Ovary (tissue), 10 donors: ENCODE measurements at places on chromosomes 11 and 22.

DNA sequence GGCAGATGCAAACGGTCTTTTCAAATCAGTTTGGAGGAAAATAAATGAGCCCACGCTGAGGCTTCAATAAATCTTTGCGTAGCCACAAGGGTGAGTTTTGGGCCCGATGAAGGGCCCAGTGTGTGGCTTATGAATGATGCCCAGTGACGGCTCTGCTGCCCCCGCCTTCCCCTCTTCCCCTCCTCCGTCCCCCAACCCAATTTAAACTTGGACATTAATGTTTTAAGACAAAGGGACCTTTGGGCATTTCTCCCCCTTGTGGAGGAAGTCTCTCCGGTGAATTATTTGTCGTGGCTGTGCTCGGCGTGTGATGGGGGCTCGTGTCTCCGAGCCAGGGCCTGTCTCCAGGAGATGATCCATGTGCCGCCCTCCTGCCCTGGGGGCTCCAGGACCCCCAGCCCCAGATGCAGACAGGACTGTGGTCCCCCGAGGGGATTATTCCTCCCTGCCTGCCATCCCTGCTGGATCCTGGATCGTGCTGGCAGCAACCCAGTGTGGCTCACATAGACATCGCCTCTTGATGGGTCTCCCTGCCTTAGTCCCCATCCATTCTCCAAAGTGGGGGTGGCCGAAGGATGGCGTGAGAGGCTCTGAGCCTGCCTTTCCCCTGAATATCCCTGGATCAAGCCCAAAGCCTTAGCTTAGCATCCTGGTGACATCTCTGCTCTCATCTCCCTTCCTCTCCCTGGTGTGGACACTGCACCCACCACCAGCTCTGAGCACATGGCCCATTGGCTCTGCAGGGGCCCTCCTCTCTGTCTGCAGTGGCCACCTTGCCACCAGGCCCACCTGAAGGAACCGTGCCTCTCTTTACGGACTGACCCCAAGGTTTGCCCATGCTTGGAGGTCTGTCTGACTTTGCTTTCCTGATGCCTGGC lies 56.4 kb downstream of the SMIM38 start:
- no peak for DNase-seq

DNA sequence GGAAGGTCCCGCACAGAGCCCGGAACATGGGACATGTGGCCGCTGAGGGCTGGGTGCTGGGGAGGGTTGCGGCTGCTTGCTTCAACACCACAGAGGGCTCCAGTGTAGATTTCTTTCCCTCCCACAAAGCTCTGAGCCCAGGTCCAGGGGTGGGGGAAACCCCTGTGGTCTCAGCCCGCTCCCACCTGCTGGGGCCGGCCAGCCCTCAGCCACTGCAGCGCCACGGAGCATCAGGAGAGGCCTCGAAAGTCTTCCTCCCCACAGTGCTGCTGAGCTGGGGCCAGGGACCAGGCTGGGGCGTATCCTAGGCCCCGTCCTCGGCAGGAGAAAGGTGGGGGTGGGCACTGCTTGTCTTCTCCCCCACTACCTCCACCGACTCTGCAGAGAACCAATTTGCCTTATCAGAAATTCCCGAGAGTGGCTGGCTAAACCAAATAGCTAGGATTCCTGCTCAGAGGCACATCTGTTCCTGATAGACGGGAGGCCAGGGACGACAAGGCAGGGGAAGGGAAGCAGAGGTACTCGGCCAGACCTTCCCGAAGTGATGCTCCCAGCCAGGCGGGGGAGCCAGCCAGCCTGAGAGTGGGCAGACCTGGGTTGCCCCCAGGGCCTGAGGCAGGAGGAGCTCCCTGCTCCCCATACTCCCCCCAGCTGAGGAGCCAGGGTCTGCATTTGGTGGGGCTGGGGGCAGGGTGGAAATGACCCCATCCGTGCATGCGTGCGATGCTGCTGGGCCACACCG lies 18.7 kb downstream of the IGF2 start:
- DNase-seq = no peak

DNA sequence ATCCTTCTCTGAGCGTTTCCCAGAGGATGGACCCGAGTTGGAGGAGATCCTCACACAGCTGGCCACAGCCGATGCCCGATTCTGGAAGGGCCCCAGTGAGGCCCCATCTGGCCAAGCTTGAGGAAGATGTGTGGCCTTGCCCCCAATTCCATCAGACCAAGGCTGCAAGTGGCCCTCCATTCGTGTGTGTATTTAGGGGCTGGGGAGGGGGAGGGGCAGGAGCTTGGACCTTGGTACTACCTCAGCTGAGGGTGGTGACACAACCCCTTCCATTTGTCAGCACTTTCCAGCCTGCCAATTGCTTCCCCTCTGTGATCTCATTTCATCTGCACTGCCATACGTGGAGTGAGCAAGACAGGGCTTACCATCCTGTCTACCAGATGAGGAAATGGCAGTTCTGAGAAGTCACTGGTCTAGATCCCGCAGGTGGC lies 1.3 kb upstream of the BBS1 start:
- DNase-seq = no peak

DNA sequence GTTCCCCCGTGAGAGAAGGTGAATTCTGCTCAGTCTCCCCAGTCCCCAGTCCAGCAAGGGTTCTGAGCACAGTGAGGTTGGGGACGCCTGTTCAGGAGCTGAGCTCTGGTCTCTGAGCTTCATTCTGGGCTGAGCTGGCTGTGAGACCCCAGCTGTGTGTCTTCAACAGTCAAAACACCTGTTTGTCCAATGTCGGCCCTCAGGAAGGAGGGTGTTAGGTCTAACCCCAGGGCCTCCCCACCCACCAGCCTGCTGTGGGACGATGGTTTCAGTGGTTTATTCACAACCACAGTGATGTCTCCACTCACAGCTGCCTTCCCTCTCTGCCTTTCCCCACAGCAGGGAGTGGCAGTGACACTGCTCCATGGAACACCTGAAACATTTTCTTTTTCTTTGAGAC lies 1282.9 kb downstream of the TBC1D22A start:
- DNase-seq = no peak

DNA sequence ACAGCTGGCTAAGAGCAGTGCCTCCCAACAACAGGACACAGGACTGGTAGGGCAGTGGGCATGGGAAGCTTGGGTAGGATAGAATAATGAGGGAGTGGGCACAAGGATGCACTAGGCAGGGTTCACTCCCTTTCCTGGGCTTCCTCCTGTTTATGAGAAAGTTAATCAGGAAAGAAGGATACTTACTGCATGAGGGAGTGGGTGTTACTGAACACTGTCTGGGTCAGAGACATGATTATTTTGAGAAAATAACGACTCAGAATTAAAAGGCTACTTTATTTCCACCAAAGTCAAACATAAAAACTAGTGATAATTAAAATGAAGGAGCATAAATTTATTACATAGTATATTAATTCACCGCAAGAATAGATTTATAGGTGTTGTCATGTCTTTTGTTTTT lies 35.8 kb downstream of the NCAM1 start:
- DNase-seq = no peak

DNA sequence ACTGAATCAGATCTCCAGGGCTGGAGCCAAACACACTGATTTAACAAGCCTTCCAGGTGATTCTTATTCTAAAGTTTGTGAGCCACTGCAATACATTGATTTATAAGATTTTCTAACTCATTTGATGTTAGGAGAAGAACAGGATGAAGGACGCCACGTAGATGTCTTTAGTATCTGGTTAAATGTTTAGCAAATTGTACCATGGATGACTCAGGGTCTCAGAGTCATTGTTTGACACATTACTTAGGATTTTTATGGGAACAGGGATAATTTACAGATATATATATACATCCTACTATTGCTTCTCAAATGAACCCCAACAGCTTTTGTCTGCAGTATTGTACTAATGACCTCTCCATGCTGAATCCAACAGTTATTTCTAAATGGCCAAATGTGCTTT lies 143.1 kb upstream of the DDI1 start:
- DNase-seq = no peak

GRCh38 chr22:17079572-17079971 lies 5.2 kb upstream of the IL17RA start:
- DNase-seq = no peak

DNA sequence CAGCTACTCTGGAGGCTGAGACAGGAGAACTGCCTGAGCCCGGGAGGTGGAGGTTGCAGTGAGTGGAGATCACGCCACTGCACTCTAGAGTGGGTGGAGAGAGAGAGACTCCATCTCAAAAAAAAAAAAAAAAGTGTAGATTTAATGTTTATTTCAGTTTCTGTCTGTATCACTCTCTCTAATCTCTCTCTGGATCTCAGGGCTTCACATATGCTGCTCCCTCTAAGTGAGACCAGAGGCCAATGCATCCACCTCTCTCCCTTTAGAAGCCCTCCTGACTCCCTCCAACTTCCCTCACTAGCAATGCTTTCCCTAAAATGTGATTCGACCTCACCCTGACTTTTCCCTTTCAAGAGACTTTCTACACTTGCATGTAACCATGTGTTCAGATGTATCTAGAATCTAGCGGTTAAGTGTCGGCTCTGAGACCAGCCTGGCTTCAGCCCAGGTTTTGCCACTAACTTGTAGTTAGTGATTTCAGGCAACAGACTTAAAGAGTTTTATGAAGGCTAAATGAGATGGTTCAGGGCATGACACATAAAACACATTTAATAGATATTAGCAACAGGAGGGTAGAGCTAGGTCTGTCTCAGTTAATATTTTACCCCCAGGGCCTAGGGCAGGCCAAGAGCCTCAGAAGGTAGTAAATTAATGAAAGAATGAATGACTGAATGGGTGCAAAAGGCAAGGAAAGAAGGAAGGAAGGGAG lies 364.3 kb downstream of the LARGE1 start:
- DNase-seq = no peak

DNA sequence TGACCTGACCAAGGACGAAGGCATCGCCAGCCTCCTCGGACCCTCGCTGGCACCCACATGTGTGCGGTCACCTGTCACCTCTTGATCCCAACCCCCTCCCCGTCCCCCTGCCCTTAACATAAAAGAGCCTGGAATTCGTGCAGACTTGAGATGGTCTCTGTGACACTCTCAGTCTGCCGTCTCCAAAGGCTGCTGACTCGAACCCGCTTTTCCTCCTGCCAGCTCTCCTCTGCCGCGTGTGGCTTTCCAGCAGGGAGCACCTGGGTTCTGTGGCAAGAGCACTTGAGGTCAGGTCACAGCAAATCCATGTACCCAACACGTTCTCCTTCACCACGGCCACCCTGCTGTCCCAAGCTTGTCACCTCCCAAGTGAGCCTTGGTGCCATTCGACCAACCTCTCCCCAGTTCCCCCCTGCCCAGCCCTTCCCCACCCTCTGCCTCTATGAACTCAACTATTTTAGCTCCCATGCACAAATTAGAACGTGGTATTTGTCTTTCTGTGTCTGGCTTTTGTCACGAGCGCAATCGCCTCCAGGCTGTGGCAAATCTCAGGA lies 207.6 kb downstream of the BRD1 start:
- peak; percentile 13 for DNase-seq

- DNase-seq = no peak
These were observed 11.6 kb downstream of the CD81 start for GRCh38 chr11:2388431-2389376.

DNA sequence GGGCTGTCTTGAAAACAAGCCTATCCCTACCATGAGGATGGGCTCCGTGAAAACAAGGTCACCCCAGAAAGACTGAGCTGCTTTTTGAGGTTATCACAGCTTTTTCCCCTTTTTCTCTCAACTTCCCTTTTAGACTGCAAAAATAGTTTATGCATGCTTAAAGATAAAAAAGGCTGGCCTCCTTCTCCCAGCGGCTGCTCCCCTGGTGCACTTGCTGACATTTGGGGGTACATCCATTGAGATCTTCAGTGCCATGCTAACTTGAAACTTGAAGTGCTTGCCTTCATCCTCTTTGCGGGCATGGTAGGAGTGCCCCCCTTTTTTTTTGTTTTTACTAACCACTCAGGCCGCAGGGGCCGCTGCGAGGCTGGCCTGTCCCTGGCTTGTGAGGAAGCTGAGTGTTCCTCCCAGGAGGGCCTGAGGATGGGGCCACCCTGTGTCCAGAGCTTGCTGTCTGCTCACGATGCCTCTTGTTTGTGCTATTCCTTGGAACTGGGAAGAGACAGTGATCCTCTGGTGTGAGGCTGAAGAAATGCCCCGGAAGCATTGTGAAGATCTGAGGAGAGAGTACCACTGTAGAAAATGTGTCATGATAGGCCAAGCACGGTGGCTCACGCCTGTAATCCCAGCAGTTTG lies 2.2 kb downstream of the TANGO2 start:
- DNase-seq = no peak

DNA sequence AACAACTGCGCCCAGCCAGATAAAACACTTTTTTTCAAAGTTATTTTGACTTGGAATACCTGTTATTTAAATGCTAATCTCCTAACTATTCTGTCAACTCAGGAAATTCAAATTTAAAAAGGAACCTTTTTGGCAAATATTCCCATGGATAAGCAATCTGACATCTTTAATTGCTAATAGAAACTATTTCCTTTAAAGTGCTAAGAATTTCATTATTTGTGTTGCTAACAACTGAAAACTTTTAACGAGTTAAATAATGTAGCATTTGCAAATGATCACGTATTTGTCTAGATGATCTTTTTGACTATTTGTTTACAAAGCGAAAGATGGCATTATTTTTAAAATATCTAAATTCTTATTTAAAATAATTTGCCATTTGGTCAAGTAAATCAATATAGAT lies 28.8 kb downstream of the CSTF3 start:
- DNase-seq = no peak

DNA sequence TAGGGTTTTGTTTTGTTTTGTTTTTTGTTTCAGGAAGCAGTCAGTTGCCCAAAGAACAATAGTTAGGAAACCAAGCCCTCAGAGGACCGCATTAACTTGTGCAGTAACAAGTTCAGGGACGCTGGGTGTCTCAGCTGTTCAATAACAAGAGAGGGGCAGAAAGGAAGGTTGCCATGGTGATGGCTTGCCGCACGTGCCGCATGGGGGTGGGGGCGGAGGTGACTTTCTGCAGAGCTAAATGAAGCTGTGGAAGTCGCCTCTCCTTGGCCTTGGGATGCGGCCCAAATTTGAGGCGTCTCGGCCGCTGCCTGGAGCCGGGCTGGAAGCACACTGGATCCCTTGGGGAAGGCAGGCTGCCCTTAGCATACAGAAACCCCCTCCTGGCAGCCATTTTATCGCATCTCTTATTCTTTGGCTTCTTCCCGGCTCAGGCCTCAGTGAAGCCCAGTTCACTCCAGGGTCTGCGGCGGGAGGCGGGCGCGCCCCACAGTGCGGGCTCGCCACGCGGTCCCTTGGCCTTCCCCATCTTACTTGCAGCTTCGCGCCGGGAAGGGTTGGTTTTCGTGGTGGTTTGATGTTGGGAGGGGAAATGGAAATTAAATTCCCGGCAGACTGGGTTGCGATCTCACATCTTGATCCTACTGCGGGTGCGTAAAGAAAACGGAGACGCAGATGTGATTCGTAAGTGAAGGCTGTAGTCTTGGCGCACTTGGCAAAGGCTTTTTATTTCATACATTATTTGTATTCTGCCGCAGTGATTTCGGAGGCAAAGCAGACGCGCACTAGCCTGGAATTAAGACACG lies 94.3 kb downstream of the SLC17A6 start:
- peak; percentile 34 for DNase-seq
